CD4-positive, alpha-beta T cell treated with Interleukin-6 at 100 ng/mL for 8 hours (primary cell): ENCODE measurements at places on chromosomes 16 and 17.

DNA sequence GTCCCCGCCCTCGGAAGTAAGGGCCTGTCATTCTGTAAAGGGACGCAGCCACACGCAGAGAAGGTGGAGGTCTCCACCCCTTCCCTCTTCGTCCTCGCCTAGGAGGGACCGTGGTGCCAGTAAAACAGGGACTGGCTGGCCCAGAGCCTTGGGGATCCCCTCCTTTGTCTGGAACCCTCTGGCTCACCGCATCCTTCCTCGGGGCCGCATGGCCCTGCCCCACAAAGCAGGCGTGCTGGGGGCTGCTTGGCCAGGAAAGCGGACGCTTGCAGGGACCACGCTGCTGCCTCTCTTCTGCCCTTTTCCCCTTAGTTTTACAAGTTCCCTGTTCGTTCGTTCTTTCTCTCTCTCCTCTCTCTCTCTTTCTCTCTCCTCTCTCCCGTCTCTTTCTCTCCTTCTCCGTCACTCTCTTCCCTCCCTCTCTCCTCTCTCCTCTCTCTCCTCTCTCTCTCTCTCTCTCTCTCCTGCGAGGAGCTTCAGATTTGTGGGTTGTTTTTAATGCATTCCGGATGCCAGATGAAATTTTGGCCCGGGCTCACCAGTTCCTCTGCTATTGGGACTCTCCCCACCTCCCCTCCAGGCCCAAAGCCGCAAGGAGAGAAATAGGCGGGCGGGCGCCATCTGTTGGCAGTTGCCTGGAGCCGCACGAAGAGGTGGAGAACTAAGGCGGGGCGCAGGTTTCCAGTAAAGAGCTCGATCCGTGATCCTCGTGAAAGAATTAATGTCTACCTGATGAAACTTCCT is 35.1 kb upstream of the CDRT4 start:
- DNase-seq = peak; percentile 39

DNA sequence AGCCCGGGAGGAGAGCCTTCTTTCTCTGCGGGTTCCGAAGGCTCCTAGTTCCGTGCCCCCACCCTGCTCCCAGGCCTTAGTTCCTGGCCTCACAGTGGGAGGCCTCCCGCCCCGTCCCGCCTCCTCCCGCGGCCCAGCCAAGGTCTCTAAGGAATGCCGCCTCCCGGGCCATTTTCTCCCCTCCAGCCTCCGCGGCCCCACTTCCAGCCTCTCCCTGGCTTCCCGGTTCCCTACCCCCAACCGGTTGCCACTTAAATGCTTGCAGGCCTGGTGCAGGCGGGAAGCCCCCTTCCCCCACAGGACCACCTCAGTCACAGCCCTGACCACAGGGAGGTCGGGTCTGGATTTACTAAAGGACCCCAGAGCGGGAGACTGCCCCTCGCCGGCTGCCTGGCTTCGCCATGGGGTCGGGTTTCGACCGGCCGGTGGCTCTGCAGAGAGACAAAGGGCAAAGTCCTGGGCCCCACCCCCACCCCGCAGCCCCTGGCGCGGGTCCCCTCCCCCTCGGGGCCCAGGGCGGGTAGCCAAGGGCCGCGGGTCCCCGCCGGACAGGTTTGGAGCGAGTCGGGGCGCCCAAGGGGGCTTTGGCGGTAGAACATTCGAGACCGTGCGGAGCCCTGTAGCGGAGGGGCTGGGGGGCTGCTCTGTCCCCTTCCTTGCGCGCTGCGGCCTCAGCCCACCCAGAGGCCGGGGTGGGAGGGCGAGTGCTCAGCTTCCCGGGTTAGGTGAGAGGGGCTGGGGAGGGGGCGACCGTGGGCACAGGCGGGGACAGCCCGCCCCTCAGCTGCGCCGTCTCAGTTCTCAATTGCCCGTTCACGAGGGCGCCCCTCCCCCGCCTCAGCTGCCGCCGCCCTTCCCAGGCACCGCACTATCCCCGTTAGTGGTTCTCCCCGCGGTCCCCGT is 16.4 kb downstream of the IGF2BP1 start:
- DNase-seq = no peak

- DNase-seq = no peak
These were observed 74.3 kb downstream of the SSH2 start for GRCh38 chr17:29855686-29856085.

GRCh38 chr17:46745376-46745775 is 73.1 kb downstream of the WNT3 start:
- no peak for DNase-seq

DNA sequence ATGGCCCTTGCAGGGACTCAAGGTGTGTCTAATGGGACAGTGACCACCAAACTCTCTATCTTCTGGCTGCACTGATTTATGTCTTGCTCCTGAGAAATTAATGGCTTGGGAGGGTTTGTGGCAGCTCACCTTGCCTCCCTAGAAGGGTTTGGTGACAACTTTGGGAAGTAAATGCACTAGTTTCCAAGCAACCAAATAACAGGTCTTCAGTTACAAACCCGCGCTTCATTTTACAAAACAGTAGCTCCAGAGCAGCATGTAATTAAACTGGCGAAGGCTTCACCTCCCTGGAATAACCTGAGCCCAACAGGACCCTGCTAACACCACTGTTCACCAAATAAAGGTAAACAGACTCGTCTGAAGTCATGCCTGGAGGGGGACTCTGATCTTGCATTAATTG is 318.3 kb downstream of the SLC39A11 start:
- DNase-seq = no peak

DNA sequence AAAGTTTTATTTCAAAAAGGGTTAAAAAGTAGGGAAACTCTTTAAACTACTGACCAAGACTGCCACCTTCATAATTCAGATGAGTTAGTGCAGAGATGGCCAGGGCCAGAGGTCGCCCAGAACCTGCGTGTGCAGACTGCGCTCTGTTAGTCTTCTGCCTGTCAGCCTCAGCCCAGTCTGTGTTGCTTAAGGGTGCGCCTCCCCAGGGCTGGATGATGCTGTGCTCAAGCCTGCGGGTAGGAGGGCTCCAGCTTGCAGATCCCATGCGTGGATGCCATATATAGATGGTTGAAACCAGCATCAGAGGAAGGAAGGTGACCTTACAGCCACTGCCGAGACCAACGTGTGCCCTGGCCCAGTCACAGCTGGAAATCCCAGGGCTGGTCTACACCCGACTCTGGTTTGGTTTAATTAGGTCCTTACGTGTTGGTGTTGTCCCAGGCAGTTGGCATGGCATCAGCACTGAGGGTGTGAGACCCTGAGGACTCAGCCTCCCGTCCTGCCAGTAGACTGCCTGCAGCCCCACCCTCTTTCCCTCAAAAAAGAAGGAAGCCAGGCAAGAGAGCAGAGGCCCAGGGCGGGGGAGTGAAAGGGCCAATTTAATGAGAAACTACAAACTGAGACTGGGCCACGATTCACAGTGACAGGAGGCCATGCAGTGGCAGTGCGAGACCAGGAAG is 27.7 kb downstream of the CDIP1 start:
- DNase-seq = no peak
